AG09309 (cell line): ENCODE measurements at places on chromosomes 7 and 10.

- no peak for DNase-seq
Measured at GRCh38 chr7:106010331-106010730, 47.3 kb downstream of the CDHR3 start.

- no peak for DNase-seq
Measured at GRCh38 chr10:103610083-103610472, 116.6 kb downstream of the NEURL1 start.

DNA sequence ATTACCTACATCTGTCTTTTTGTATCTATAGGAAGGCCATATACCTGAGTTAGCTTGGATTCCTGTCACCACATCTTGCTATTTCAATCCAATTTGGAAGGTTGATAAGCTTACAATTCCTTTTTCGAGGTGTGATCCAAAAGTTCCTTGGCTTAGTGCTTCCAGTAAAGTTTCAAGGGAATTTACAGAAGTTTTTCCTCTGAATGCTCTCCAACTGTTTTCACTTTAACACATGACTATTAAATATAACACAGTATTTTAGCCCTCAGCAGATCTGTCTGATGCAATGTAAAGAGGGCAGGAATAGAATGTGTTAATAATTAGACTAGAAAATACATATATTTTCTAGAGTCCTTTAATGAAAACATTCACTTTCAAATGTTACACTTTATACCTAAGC, 171.4 kb downstream of the DKK1 start:
- no peak for DNase-seq

DNA sequence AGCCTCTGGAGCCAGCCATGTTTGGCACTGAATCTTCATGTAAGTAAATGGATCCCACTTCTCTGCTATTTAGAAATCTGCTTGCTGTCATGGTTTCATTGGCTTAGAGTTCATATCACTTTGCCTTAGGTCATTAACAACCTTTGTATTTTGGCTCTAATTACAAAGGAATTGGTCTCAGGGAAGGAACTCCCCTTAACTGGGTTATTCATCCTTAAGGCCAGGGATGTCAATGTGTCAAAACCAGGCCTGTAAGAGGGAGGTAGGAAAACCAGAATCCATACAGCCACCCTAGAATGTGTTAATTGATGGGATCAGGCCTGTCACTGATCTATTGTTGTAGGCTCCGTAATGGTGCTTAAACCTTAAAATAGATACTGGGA, 67.3 kb downstream of the ST7 start:
- DNase-seq, result no peak

DNA sequence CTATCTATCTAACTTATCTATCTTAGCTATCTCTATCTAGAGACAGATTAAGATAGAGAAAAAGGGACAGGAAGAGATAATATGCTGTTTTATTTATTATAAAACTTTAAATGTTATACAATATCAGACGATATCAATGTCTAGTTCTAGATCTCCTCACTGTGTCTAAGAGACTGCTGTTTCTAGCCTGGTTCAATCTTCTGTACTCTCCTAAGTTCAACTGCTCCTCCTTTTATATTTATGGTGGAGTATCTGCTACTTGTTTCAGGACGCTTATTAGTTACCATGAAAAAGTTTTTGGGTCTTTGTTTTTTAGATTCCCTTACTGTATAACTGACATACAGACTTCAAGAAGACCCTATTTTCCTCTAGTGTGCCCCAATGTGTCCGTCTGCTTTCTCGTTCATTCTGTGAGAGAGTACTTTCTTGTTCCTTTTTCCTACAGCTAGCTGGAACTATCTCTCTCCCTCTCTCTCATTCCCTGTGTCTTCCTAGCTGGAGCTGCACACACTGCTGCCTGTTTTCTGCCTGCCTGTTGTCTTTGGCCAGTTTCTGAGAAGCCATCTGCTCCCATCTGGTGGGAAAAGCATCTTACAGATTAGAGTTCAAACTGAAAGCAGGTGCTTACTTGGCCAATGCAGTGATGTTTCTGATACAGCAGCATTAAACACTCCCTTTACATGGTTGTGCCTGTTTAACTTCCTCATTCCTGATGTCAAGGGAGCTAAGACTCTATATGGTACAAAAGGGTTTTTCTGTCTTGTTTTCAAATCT, 49.4 kb upstream of the ARL4A start:
- DNase-seq, result no peak

- no peak for DNase-seq
Measured at GRCh38 chr7:151320263-151320845, 21.3 kb upstream of the NUB1 start.

DNA sequence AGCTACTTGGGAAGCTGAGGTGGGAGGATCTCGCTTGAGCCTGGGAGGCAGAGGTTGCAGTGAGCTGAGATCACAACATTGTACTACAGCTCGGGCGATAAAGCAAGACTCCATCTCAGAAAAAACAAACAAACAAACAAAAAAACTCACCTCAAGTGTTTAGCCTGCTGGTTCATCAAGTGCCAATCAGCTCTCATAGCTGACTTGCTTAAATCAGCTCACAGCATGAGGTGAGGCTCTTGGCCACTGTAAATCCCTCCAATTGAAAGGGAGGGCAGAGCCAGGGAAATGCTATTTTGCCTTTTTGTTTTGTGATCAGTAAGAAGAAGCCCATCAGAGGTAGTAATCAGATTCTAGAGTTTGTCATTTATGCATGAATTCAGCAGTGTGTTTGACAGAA, 112.3 kb downstream of the RAB11FIP2 start:
- no peak for DNase-seq

DNA sequence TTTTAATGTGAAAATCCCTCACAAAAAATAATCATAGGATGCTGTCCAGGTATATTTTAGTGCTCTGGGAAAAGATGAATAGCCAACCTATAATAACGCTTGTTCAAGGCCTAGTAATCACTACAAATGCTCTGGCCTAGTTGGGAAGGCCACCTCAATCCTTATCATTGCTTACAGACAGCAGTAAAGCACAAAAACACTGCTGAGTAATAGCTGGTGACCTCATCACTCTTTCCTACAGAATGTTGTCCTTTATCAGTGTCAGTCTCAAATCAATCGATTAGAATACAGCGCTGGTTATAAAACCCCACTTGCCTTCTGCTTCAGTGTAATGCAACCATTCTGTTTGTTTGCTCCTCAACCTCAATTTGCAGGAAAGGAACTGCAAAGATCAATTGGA, 72.6 kb upstream of the STEAP1 start:
- no peak for DNase-seq
